ENCODE measurements at places on chromosomes 1 and 21.

GRCh38 chr1:87888446-87888845 is 559.8 kb downstream of the LMO4 start:
- DNase-seq: no peak

GRCh38 chr21:39913706-39914305 is 46.6 kb downstream of the PCP4 start:
- no peak for DNase-seq

GRCh38 chr1:244035358-244035757 is 15.7 kb upstream of the ZBTB18 start:
- no peak for DNase-seq

- DNase-seq: no peak
These were observed 862.7 kb downstream of the PLA2G4A start for GRCh38 chr1:187691439-187691838.

GRCh38 chr1:207282496-207283380 is 38.7 kb upstream of the CD55 start:
- no peak for DNase-seq

DNA sequence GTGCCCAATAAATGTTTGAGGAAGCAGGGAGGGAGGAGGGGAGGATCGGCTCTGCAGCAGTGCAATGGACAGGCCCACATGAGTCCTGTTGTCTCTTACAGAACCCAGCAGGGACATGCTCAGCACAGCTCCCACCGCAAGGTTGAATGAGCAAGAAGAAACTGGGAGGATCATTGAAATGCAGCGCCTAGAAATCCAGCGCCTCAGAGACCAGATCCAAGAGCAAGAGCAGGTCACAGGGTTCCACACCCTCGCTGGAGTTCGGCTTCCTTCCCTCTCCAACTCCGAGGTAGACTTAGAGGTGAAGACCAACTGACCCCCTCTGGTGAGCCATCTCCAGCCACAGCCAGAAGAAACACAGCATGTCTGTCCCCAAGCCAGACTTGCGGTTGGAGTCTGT is 15.9 kb upstream of the TMEM125 start:
- no peak for DNase-seq

DNA sequence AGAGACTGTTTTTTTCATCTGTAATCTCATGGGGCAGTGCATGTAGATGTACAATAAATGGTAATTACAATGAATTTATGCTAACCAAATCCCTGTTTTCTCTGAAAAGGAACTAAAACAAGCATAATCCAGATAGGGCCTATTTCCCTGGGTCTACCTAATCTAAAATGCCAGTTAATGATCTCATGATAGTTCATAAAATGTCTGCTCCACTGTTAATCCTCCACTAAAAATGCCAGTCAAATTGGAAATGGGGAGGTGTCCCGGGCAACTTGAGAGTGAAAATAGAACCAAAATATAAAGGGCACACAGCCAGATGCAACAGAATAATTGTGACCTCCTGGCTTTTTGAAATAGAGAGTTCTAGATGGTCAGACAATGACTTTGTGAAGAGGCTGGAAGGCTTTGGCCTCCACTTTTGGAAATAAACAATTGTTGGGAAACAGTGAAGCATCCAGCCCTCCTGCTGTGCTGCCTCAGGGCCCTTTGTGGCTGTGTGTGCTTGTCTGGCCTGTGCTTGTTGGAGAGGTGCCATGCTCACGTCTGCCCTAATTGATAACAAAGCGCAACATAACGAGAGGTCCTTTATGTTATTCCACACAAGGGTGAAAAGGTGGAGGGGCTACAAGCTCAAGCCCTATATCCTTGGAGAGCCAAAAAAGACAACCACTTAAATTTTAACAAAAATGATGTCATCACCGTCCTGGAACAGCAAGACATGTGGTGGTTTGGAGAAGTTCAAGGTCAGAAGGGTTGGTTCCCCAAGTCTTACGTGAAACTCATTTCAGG is 97.7 kb downstream of the ATP5PO start:
- DNase-seq: no peak

DNA sequence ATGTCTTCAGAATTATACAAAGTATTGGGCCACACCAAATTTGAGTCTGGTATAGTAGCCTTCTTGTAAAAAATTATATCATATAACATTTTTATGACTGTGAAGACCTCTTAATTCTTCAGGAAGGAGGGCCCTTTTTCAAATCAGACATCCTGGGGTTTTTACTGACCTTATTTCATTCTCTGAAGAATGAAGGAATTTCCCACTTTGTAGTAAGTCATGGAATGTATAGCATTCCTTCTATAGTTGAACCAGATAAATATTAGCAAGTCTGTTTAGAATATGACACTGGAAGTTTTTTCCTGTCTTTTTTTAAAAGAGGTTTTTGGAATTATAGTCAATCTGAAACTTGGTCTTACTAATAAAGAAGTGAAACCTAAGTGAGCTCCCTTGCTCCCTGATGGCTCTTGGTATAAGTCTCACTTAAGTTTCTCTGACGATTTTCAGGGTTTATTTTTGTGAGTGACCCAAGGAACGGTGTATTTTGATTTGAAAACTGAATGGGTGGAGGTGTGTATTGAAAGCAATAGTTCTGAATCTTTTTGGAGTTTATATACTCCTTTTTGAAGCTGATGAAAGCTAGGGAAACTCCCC is 23.7 kb downstream of the SNX27 start:
- no peak for DNase-seq

GRCh38 chr21:33505833-33506232 is 14.3 kb upstream of the DNAJC28 start:
- DNase-seq: no peak

DNA sequence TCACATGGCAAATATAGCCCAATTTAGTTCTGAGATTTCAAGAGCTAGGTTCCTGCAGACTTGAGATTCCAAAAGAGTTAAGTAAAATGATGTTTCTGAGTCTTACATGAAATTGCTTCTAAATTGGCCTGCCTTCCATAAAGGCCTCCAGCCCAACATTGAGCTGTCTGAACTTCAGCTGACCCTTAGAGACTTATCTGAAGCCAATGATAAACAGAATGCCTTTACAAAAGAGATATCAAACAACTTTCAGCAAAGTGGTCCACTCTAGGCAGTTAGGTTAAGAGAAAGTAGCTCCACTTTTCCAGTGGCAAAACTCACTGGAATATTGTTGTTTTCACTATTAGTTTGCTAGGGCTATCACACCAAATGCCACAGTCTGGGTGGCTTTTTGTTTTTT is 6.3 kb upstream of the RC3H1 start:
- no peak for DNase-seq

DNA sequence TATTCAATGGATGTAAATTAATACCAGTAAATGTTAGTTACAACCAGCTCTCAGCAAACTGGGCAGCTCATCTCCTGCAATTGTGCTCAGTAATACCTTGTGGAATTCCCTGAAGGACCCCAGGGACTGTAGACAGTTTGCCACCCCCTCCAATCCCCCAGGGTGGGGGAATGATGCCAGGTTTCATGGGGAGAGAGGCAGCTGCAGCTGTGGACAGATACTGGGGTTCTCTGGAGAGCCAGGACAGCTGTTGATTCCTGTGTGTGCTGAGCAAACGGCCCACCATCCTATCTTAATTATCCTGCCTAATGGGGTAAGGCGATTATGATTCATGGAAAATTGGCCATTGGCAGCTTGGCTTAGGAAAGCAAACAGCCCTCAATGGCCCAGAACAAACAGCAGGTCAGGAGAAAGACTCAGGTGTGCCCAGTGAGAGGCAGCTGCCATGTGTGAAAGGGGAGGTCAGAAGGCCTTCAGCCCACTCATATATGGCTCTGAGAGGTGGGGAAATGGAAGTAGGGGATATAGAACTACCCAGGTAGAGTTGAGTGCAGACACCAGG is 148.9 kb upstream of the CTTNBP2NL start:
- no peak for DNase-seq

DNA sequence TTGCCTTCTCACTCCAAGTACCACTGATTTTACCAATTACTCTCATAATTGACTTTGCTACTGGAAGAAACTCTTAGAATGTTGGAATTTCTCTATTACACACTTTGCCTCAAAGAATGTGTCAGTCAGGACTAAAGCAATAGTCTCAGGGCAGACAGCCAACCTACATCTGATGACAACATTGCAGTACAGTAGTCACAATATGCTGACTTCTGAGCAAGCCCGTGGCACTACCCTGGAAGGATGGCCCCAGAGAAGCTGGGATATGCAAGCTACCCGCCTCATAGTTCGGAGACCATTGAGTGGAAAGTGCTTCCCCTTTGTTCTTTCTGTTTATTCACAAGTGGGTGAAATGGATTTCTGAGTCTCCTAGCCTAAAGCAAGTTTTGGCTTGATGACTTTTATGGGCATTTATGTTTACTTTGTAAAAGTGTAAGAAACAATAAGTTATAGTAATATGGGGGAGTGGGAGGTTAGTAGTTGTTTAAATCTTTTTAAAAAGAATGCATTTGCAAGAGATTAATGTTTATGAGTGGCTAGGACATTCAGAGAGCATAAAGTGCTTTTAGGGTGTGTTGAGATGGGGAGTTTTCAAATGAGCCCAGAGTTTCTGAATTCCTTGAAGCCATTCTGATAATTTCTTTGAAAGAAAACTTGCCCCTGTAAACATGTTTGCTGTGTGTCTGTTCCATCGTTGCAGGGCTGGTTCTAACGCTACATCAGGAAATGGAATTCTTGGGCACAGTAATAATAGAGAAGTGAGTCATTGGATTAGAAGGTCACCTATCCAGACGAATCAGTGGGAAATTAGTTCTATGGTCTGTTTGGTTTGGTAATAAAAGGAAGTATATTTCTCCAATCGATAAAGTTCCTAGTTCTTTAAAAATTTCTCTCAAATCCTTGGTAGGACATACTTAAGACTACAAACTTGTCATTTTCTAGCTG is 63.8 kb downstream of the LMO4 start:
- no peak for DNase-seq

- DNase-seq: peak; percentile 7
These were observed 2.1 kb upstream of the EDN2 start for GRCh38 chr1:41486371-41487125.

DNA sequence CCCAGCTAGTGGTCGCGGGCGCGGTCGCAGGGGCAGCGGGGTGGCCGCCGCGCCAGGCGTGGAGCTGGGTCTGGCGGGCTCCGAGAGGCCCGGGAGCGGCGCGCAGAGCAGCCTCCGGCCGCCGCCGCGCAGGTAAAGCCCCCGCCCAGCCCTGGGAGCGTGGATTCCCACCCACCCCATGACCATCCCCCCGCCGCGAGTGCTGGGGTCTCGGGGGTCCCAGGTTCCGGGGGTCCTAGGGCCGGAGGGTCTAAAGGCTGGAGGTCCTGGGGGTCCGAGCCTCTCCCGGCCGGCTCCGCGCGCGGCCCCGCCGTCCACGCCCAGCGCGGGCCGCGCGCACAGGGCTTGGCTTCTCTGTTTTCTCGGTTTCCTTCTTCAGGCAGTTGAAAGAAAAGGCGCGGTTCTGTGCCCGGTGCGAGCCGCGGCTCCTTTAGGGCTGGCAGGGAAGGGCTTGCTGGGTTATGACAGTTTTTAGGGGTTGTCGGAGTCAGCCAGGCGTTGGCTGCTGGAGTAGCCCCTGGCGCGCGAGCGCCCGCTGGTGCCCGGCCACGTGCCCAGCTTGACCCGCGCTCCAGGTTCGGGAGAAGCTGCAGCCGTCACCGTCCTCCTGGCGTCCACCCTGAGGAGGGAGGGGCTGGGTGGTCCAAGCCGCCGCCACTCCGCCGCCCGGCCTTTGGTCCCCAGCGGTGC is 359 bp downstream of the LRRC3 start:
- DNase-seq: peak; percentile 61

DNA sequence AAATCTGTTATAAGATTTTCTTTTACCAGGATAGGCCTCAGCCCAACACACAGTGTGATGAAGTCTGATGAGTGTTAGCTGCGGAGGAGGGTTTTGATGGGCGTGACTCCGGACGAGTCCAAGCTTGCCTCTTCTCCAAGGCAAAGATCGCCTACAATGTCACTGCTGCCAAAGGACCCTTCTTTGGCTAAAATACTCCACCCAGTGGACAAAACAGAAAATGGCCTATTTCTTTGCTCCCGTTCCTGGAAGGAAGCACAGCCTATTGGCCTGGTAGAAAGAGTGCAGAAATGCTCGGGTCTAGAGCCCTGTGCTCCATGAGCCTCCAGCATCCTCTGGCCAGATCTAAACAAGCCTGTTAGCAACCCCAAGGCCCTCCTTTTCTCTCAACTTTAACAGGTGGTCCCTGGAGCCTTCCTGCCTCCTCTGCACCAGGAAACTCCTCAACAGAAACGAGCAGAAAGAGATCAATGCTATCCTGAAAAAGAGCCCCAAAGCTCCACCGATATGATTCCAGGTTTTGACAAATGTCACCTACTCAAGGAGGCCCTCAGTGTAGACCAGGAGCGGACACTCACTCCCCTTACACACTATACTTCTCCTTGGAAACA is 3.4 kb upstream of the CASQ2 start:
- peak; percentile 68 for DNase-seq

GRCh38 chr1:236568285-236568894 is 35.9 kb downstream of the HEATR1 start:
- DNase-seq: no peak

DNA sequence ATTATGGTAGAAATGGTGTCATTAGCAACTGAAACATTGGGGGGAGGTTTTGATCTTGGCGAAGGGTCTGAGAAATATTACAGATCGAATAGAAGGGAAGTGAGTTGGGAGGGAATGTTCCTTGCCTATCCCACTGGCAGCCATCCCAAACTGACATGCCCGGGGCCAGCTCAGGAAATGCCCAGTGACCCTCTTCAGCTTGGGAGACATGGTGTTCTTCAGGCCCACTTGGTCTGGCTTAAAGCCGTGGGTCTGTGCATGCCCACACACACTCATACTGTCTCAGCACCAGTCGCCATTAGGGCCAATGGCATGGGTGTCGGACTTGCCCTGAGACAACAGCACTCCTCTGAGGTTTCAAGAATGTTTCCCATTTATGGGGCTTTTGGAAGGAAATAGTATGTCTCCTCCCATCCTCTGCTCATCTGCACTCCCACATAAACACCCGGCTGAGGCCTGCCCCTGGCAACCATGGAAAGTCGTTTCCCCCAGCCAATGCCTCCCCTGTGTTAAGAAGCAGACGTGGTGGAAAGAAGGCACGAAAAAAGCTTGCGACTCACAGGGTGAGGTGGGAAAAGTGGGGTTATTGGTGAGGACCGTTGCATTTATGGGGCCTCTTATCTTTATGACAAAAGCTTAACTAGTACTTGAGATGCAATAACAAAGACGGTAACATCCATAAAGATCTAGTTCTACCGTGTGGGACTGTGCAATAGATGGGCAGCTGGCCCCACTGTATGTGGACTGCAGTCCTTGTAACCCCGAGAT is 2.0 kb downstream of the RNF186 start:
- DNase-seq: no peak

- DNase-seq: no peak
These were observed 4.5 kb upstream of the NOS1AP start for GRCh38 chr1:162065016-162065415.

DNA sequence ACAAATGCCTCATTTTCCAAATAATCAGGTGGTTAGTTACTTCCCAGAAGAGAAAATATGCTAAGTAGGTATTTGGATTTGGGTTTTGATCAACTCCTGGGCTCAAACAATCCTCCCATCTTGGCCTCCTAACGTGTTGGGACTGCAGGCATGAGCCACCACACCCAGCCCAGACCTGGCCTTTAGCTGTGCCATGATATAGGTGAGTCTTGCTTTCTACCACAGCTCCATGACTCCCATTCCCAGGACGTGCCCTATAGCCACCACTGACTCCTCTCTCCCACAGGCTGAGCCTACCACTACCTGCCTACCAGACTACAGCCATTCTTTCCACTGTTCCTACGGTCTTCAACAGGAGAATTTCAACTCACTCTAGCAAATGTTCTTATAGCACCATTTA is 1.8 kb upstream of the SLC1A7 start:
- DNase-seq: no peak
